ENCODE measurements at places on chromosomes 7 and 10.

GRCh38 chr10:71969929-71970328 is 5.7 kb downstream of the CHST3 start:
- no peak for DNase-seq

DNA sequence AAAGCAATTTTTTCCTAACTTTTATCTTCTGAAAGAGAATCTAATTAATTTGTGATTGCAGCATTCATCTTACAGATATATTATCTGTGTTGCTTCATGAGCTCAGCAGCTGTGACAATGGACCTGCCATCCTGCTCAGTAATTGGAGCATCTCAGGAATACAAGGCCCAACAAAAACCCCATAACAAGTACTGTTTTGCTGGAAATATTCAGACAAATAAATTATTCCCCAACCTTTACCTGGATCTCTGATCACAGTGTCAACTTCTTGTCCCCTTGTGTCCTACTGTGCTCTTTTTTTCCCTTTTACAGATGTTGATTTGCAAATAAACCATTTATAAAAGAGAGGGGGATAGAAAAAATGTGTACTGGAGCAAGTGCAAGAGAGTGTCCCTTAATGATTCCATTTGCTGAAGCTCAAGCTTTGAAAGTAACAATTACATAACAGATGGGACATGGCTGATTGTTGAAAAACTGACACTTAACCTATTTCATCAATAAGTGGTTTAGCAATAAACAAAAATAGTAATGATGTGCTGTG is 1063.4 kb upstream of the GHITM start:
- DNase-seq = no peak

DNA sequence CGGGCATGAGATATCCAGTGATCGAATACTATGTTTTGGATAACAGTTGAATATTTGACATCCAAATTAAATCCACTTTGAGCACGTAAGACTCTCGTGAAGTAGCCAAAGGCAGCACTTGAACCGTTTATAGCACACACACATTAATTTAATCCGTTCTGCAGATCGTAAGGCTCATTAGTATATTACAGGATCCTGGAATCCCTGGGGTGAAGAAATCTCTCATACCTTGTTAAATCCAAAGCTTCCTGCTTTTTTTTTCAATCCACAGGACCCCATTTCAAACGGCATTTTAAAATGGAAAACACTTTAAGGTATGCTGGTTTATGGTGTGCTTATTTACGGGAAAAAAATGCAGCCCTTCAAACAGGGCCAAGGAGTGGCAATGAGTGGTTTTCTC is 158.4 kb upstream of the ADARB2 start:
- DNase-seq = no peak

GRCh38 chr7:30119890-30120577 is 14.8 kb upstream of the MTURN start:
- no peak for DNase-seq

- no peak for DNase-seq
Observed at GRCh38 chr7:42950417-42950816, 18.2 kb downstream of the MRPL32 start.

DNA sequence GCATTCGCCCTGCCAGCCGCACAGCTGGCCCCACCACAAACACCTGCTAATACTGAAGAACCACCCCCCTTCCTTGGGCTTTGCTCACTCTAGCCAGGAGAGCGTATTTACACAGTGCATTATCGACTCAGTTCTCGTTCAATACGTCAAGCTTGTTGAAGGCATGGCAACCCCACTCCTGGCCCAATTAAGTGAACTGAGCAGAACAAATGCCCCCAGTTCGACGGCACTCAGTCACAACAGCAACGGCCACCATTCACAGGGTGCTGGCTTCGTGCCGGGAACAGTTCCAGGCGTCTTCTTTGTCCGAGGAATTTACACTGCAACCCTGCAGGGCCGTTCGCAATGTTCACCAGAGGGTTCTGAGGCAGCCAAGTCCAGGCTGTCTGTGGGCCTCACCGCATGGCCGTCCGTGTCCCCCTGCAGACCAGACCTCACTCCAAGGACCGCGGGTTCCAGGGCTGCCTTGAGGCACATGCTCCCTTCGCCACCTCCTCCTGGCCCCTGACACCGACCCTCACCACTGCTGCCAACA is 175.3 kb downstream of the DIP2C start:
- no peak for DNase-seq

DNA sequence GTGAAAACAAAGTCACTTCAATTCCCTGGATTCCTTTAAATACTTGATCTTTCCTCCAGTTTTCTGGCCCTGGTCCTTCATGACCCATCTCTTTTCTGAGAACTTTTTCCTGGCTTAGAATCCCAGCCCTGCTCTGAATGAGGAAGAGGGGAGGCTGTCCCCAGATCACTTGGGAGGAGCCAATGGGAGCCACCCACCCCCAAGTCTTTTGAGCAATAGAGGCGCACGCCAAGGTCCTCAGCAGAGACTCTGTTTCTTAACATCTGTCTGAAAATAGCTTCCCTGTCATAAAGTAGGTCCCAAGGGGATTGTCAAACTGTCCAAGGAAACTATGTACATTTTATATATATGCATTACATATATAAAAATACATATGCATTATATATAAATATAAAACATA is 126.8 kb downstream of the ADRA2A start:
- no peak for DNase-seq
